IgD-negative memory B cell (primary cell): ENCODE measurements at places on chromosomes 5 and 9. TPM values are rescaled to one million over a fixed set of nuclear protein-coding genes. Genes with fewer than 3 reads are reported as not detected.

Gene PCDHB5
- not detected for polyA plus RNA-seq

Gene TSLP
- not detected for polyA plus RNA-seq

Gene OR2V1
- polyA plus RNA-seq = not detected

Gene PFN3
- not detected for polyA plus RNA-seq

Gene ARL14EPL
- 0.69 TPM for polyA plus RNA-seq

Gene WDR55
- 13.5 TPM for polyA plus RNA-seq

Gene TMEM167A
- 51.6 TPM for polyA plus RNA-seq

Gene ZDHHC12
- 55.3 TPM for polyA plus RNA-seq

Gene MBLAC2
- polyA plus RNA-seq = 3.7 TPM

Gene PLEKHG4B
- polyA plus RNA-seq = not detected
